ENCODE measurements at places on chromosomes 4 and X.

GRCh38 chrX:83260288-83260687, 247.8 kb upstream of the POU3F4 start:
- no peak for DNase-seq

DNA sequence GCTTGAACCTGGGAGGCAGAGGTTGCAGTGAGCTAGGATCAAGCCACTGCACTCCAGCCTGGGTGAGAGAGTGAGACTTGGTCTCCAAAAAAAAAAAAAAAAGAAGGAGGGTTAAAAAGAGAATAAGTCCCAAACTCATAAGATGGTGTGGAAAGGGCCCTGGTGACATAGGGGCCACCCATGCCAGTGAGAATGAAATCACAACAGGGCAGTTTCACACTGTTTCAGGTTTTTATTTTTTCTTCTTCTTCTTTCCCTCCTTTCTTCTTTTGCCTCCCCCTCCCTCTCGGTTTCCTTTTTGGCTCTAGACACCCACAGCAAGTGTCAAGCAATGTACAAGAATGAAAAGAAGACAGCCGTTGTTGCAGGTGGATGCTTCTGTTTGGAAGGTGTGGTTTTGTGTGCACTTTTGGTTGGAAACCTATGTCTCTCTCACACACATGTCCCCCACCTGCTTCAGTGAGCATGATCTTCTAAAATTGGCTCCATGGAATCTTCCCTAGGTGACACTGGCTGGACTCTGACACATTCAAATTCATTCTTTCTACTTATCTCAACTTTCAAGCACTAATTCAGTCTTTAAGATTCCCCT, 14.4 kb upstream of the TLR8 start:
- peak; percentile 20 for DNase-seq

GRCh38 chr4:4502694-4503311, 39.0 kb downstream of the STX18 start:
- DNase-seq = peak; percentile 23

DNA sequence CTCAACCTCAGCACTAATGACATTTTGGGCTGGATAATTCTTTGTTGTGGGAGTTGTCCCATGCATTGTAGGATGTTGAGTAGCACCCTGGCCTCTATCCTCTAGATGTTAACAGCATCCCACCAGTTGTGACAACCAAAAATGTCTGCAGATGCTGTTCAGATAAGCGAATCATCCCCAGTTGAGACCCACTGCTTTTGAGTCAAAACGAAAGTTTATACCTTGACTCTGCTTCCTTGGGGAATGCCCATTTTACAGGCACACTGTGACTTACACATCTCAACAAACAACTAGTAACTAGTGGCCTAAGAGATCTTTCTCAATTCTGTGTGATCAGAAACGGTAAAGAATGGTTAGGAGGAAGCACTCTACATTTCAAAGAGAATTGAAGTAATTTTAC, 37.0 kb downstream of the SEPSECS start:
- DNase-seq = no peak

DNA sequence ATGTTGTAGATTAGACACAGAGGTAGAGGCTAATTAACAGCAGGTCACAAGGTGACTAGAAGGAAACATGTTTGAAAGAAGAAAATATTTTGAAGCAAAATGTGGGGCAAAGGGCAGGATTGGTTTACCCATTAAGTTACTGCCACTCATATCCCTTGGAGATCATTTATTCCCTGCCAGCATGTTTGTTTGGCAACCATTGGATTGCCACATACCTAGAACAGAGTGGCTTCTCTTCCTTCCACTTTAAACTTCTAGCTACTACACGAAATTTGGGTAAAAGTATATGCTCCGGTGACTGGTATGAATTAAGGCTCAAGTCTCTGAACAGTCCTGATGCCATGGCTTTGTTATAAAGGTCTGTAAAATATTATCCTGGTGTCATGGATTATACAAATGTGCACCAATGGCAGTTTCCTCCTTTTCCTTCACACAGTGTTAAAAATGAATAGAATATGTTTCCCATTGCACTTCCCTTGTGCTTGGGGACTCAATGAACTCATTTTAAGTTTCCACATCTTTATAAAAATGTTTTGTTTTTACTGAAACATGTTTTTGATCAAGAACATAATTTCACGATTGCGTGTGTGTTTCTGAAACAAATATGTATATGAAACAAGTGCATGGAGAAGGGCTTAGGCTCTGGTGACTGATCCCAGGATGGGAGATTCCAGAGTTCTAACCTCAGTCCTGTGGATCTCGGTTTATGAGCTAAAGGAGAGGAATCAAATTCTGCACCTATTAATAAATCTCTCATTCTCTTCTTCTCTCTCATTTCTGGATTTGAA, 12.3 kb downstream of the BMP3 start:
- no peak for DNase-seq

- DNase-seq = no peak
These were observed 49.7 kb upstream of the PABPC4L start for GRCh38 chr4:134251322-134251721.

- DNase-seq = no peak
These were observed 37.8 kb downstream of the CYTL1 start for GRCh38 chr4:4981427-4981826.

- DNase-seq = peak; percentile 61
These were observed 3.1 kb downstream of the ZNF827 start for GRCh38 chr4:145935253-145936141.

DNA sequence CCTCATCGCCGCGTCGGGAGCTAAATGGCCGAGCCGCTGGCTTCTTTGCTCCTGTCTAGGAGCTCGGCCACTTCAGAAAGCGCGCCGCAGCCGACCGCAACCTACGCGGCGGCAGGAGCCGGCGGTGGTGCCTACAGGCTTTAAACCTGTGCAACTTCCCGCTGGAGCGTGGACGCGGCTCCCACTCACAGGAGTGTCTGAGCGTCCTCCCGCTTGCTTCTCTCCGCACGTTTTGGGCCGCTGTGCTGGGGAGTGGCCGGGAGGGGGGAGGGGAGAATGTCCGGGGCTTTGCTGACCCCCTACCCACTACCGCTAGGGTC, 1.0 kb downstream of the NHSL2 start:
- DNase-seq = no peak

DNA sequence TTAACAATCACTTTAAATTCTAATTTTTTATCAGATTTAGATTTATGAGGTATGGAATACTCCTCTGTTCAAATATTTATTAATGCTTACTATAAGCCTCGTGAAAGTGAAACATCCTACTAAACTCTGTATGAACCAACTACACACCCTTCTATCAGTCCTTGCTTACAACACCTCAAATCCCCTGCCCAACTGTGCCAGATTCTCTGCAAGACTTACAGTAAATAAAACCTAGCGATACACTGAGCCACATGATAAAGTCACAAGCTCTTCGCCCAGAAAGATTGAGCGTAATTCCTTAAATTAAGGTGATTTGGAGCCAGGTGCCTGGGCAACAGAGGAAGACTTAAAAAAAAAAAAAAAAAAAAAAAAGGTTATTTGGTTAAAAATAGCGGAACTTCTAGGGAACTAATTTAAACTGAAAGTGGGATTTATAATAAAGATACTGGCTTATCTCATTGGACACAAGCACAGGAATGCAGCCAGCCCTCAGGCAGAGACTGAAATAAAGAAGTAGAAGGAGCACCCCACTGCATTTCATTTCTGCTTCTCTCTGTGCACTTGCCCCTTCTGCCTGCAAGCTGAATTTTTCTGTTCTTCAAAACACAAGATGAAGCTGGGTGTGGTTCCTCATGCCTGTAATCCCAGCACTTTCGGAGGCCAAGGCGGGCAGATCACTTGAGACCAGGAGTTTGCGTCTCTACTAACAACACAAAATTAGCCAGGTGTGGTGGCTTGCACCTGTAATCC, 17.5 kb upstream of the C4orf36 start:
- DNase-seq = no peak

DNA sequence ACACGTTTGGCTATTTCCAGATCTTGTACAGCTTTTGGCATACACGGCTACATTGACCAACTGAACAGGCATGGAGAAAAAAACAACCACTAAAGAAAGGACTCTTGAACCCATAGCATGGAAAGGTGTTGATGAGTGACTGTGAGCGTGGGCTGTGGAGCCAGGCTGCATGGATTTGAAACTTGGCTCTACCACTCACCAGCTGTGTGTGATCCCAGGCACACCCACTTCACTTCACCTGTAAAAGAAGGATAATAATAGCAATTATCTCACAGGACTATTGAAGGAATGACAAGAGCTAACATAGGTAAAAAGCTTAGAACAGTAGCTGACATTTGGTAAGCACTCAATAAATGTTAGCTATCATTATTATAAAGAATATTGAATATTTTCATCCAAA, 301.7 kb upstream of the CPEB2 start:
- no peak for DNase-seq

DNA sequence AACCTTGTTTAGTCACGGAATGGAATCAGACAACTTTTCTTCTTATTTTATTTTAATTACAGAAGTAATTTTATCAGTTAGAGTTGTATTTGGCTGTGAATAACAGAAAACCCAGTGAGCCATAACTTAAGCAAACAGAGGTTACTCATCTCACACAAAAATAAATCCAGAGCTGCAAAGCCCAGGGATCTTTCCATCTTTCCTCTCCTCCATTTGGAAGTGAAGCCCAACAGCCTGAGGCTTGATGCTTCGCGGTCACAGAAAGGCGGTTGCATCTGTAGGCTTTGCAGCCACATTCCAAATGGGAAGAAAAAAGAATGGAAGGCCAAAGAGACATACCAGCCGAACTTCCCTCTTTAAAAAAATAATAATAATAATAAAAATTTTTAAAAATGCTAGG, 22.6 kb downstream of the CHRNA9 start:
- DNase-seq = no peak

- DNase-seq = no peak
These were observed 81.1 kb downstream of the MBNL3 start for GRCh38 chrX:132407691-132408090.

- DNase-seq = no peak
These were observed 87.9 kb downstream of the PDK3 start for GRCh38 chrX:24553011-24553410.

- DNase-seq = no peak
These were observed 114.1 kb downstream of the GLUD2 start for GRCh38 chrX:121161501-121161933.

DNA sequence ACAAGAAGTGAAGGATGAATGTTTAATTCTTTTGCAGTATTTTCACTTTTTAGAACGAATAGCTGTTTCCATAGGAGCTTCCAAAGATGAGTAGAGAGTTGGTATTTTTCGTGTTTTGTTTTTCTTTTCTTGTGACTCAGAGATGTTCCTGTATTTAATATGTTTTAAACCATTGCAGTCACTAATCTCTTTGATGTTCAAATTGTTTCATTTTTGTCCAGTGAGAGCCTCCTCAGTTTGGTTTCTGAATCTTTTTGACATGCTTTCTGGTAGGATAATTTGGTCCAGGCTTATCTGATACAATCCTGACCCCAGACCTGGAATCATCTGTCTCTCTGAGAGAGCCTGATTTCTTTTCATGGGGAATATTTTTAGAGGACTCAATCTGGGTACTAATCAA, 41.6 kb downstream of the BEX3 start:
- no peak for DNase-seq

DNA sequence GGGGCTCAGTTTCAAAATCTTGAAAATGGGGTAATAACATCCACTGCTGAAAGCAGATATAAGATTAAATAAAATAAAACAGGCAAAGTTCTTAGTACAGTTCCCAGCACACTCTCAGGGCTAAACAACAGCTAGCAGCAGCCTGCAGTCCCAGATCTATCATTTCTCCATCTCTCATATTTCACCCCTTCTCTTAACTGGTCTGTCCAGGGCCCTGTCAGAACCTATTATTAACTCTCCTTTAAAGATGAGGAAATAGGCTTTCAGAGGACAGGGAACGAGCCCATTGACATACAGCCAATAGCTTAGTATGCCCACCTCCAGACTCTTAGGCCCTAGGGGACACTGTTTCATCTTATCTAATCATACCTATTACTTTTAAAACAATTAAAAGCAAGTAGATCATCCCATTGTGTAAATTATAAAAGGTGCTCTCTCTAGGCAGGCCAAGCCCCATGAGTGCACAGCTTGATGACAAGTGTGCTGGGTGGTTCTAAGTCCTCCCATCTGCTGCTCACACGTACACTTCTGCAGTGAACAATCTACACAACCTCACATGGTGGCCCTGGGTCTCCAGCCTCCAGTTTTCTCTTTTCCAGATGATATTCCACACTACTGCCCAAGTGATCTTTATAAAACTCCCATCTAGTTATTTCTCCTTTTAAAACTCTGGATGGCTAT, 119.0 kb downstream of the APBB2 start:
- DNase-seq = no peak

DNA sequence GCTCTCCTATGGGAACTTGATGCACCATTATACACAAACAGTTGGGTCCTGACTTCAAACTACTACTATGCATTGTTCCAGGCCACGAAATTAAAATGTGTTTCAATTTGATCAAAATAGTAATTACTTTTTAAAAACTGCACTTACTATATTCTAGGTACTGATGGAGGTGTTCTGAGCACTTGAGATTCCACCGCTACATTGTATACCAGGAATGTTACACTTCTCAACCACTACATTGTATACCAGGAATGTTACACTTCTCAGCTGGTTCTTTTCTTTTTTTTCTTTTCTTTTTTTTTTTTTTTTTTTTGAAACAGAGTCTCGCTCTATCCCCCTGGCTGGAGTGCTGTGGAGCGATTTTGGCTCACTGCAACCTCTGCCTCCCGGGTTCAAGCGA, 77.9 kb downstream of the ELOVL6 start:
- no peak for DNase-seq

DNA sequence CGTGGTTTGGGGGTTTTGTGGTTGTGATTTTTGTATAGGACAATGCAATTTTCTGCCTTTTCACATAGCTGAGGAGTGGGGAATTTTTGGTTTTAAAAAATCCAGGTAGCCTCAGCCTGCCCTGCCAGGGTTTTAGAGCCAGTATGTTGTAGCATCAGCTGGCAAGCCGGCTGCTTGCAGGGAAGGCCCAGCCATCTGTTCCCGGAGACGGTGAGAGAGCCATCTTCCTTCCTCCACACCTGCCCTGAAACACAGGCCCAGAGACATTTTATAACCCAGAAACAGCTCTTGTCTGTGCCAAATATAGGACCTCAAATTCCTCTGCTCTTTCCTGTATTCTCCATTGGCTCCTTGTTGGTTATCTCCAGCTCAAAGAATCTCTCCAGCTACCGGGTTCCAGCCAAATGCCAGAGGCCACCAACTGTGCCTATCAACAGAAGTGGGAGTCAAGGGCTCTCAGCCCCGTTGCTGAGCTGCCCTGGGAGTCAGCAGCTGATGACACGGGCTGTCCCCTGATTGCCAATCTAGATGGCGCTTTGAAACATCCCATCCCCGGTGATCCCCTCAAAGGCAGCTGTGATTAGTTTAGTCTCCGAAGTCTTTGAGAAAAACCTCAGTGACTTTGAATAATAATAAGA, 595.2 kb downstream of the MID1IP1 start:
- DNase-seq = no peak

DNA sequence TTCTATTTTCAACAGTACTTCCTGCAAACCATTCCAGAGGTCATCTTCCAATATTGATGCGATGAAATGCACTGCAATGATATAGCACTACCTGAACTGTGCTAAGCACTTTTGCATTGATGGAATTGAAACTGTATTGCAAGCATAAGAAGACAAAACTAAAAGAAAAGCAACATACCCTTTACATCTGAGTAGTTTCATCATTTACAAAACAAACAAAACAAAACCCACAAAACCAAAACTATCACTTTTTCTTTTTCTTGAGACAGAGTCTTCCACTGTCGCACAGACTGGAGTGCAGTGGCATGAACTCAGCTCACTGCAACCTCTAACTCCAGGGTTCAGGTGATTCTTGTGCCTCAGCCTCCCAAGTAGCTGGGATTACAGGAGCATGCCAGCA, 120.1 kb upstream of the NAP1L5 start:
- no peak for DNase-seq

Data from GM20000 (cell line).